ENCODE measurements at places on chromosomes 4 and X.
A peak's percentile ranks its signal among the peaks of the same experiment; 100 is the strongest.

DNA sequence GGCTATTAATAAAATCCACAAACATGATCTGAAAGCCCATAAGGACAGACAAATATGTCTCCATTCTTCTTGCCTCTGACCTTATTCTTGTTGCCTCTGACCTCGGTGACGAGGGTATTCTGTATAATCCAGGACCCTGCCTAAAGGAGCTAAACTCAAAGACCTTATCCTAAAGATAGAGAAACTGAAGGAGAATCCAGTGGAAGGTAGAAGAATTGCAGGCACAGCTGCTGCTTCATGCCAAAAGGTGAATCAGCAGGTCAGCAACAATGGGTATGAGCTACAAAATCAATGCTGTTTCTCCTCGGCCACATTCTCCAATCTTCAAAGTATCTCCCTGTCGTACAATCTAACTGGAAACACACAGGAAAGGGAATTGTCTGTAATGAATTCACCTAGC lies 71.4 kb downstream of the INTS6L start:
- no peak for DNase-seq

GRCh38 chr4:133148690-133149363 lies at the start of gene PCDH10:
Gene PCDH10 (plus strand): TSS chr4:133149294. CDS start chr4:133150141, 847 bp downstream.
- peak; percentile 90 for DNase-seq

DNA sequence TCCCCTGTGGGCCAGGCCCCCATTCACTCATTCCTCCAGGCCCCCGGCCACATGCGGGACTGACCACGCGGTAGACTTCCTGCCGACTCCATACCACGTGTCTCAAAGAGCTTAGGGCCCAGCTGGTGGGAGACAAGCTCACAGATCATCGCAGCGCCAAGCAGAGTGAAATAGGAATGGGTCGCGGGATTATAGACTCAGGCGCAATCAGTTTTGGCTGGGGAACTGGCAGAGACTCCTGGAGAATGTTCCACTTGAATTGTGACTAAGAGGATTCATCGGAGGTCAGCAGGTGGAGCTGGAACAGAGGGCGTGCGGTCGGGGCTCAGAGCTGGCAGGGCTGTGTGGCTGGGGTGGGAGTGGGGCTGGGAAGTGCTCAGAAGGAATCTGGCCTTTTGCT lies 15.6 kb downstream of the ATP2B3 start:
- DNase-seq = no peak

- DNase-seq = peak; percentile 8
Measured at GRCh38 chr4:147732518-147733235, 789 bp downstream of the ARHGAP10 start.

GRCh38 chr4:76326515-76326914 lies 20.0 kb downstream of the STBD1 start:
- no peak for DNase-seq

DNA sequence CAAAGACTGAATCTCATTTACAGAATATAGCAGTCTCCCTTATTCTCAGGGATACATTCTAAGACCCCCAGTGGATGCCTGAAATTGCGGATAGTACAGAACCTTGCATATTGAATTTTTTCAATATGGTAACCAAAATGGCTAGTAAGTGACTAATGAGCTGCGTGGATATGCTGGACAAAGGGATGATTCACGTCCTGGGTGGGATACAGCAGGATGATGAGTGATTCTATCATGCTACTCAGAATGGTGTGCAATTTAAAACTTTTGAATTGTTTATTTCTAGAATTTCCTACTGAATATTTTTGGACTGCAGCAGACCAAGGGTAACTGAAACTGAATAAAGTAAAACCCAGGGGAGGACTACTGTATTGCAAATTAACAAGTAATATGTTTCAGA lies 66.7 kb downstream of the STAG2 start:
- no peak for DNase-seq

DNA sequence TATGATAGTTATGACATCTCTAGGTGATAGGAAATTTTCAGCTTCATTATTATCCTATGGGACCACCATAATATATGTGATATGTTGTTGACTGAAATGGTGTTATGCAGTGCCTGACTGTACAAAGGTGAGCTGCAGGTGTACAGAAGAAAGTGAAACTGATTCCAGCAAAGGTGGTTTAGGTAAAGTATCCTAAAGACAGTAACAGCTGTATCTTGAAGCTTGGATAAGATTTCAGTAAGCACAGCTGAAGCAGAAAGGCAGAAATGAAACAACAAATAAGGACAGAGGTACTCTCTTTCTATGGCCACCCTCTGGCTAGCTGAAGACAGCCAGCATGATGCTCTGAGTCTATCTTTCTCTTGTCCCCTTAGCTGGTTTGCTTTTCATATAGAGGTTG lies 30.0 kb upstream of the PGK1 start:
- no peak for DNase-seq

DNA sequence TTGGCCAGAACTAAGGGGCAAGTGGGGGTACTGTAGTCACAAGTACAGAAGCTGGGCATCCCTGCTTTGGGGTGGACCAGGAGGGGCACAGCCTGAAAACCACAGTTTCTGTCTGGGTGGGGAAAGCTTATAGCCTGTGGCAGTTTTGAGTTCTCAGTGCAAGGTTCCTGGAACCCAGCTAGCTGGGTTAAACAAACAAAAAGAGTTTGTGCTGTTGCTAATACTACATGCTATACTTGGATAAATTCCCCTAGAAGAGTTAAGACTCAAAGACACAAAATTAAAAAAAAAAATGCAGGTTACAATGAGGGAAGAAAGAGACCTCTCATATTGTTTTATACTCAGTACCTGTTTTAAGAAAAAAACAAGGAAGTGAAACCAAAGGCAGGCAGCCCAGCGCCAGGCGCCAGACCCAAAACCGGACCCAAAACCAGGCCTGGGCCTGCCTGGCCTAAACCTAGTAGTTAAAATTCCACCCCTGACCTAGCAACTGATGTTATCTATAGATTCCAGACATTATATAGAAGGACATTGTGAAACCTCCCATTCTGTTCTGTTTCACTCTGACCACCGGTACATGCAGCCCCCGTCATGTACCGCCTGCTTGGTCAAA lies 50.8 kb downstream of the SLC2A9 start:
- DNase-seq = no peak

DNA sequence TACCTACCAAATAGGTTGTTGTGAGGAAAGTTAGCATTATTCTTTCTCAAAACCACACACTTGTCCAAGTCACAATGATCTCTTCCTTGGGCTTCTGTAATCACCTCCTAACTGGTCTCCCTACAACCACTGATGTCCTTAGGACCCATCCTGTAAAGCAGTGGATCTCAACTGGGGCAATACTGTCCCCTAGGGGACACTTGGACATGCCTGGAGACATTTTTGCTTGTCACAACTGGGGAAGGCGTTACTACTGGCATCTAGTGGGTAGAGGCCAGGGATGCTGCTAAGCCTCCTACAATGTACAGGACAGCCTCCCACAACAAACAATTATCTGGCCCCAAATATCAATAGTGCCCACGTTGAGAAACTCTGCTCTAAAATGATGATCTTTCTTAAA lies 118.7 kb upstream of the AP1S2 start:
- peak; percentile 2 for DNase-seq

- no peak for DNase-seq
Measured at GRCh38 chr4:187276736-187277408, 553.2 kb upstream of the FAT1 start.
